Left hindlimb (tissue), 1 donor: ENCODE measurements at places on chromosomes 7 and 10.

- DNase-seq = no peak
These were observed 10.3 kb upstream of the RASSF4 start for GRCh38 chr10:44949127-44949802.

- no peak for DNase-seq
These were observed 62.1 kb downstream of the ZWINT start for GRCh38 chr10:56298941-56299340.

- DNase-seq = no peak
These were observed 27.8 kb downstream of the KCNMA1 start for GRCh38 chr10:77609781-77610272.

DNA sequence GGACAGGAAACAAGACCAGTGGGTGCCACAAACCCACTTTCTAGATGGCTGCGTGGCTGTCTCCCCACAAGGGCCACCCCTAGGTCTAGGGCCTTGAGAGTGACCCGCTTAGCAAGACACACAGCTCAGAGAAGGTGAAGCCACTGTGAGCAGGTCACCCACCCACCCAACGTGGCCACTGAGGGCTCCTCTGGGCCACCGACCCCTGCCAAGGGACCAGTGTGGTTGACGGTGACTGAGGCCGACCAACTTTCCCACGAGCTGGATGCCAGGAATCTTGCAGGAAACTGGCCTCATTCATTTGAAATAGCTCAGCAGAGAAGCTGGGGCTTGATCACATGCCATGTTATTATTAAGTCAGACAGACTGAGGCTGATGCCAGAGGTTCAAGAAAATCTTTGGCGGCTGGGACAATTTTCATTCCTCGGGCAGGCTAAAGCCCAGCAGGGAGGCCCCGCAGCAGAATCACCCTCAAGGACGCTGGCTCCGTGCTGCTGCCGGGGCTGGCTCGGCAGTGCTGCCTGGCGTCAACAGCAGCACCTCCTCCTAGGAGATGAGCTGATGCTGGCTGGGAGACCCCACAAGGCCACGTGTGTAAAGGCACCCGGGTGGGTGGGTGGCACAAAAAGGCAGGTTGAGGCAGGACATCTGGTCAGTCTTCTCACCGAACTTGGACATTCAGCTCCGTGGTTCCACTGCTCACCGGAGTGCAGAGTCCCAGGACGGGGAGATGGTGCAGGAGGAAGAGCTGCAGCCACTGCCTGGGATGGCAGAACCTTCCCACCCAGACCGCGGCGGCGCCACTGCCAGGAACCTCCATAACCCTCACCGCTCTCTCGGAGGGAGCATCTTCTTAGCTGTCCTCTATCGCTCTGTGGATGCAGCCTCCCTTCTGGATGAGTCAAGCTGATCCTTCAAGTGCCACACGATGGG is 57.8 kb downstream of the ZRANB1 start:
- peak; percentile 67 for DNase-seq

- DNase-seq = no peak
These were observed 664.9 kb downstream of the CNTNAP2 start for GRCh38 chr7:146781352-146782116.

DNA sequence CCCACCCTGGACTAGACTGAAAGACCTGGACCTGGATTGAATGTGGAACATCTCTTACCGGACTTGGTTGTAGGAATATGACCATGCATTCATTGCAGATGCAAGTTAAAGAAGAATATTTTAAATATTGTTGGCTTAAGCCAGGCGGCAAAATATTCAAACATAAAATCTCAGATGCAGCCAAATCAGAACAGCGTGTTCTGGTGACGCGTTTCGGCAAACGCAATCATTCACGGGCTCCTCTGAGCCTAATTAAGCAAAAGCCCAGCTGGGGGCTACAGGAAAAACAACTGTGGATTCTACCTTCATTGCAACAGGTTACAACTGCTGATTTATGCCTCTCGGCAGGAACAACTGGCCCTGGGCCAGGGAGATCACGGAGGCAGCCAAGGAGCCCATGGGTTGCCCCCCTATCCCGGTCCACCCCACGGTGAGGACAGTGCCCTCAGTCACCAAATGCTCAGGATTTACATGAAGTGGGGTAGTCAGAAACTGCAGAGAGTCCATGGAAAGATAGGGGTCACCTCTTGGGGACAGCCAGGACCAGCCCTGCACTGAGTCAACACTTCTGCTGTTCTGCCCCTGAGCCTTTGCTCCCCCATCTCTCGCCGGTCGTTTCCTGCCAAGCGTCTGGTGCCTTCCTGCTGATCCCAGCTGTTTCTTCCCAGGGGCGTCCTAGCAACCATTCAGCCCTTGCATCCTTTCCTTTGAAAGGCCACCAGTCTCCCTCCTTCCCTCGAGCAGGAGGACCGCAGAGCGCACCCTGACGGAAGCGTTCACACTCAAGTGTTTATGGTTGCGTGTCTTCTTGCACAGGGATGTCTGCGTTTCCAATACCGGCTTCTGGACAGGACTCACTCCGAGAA is 64.4 kb upstream of the SFMBT2 start:
- peak; percentile 74 for DNase-seq
